M059J (cell line): ENCODE measurements at places on chromosomes 2 and 18. TPM values are rescaled to one million over a fixed set of nuclear protein-coding genes. Genes with fewer than 3 reads are reported as not detected.
A peak's percentile ranks its signal among the peaks of the same experiment; 100 is the strongest.

- DNase-seq = no peak
Measured at GRCh38 chr2:215697003-215697402, 261.1 kb upstream of the FN1 start.

DNA sequence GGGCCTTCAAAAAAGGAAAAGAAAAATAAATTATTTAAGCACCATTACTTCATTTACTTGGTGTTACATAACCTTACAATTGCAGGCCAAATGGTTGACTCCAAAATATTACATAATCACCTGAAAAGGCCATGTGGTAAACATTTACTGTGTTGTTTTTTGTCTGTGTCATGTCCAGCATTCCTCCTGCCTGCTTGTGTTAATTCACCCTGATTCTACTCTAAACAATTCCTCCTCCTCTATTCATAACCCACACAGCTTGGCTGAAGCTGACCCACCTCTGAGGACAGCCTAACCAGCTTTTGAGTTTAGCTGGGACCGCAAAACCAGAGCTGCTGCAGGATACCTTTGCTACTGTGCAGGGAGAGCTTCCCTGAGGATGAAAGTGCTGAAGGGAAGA, 35.4 kb downstream of the TMX3 start:
- DNase-seq = peak; percentile 31

GRCh38 chr2:6071519-6071918, 379.3 kb downstream of the SOX11 start:
- DNase-seq = no peak

GRCh38 chr2:206203331-206203730, 43.6 kb downstream of the EEF1B2 start:
- no peak for DNase-seq

The REG1B gene
- not detected in 2 replicates for total RNA-seq

GRCh38 chr2:211248841-211249240, 692.4 kb downstream of the CPS1 start:
- DNase-seq = no peak

DNA sequence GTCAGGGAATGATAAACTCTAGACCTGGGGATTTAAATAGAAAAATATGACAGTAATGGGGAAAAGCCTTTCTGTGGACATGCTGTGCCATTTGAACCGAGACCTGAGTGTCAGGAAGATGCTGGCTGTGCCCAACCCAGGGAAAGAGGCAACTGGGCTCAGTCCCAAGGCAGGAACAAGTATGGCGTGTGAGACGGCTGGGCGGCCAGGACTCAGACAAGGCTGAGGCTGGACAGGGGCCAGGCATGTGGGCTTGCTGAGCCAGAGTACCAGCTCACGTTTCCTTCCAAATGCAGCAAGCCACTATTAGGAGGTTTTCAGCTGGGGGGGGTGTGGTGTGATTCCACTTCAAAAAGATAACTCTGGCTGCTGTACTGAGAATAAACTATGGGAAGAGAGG, 92.4 kb downstream of the INPP5D start:
- peak; percentile 79 for DNase-seq

GRCh38 chr2:65313126-65313953, 85.7 kb downstream of the ACTR2 start:
- DNase-seq = no peak

DNA sequence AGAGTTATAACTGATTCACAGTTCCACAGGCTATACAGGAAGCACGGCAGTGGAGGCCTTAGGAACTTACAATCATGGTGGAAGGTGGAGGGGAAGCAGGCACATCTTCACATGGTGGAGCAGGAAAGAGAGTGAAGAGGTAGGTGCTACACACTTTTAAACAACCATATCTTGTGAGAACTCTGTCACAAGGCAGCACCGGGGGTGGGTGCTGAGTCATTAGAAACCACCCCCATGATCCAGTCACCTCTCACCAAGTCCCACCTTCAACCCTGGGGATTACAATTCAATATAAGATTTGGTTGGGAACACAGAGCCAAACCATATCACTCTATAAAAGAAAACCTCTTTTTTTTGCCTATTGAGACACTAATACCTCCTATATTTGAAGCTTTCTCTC, 1108.5 kb upstream of the CDH2 start:
- DNase-seq = no peak
